BE2C (cell line): ENCODE measurements at places on chromosomes 1 and 21.

GRCh38 chr1:77484334-77484733 lies 198.1 kb downstream of the ZZZ3 start:
- DNase-seq = no peak

DNA sequence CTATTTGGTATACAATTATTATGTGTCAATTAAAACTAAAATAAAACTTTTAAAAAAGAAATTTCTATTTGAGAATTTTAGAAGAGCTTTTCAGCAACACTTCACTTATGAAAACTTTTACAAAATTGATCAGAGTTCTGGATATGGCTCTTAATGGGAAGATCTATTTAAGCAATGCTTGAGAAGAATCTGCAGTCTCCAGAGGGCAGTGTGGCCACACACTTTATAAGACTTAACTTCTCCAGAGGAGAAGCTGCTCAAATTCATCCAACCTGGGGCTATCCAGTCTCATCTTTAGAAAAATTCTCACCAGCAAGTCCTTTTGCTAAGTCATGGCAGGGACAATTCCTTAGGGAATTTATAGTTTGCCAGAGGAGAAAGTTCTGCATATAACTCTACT lies 25.2 kb upstream of the AGO1 start:
- DNase-seq = no peak

DNA sequence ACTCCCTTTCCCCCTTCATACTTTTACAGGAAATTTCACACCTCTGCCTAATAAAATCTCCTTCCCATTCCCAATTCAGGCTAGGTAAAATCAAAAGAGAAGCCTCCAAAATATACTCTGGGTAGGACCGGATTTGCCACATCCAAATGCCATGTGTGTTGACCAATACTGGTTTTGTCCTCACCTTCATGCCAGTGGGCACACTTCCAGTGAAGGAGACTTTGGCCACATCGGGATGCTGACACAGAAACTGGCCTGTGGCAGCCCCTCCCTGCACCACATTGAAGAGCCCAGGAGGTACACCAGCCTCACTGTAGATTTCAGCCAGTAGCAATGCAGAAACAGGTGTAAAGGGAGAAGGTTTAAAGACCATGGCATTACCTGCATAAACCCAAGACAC lies 18.1 kb downstream of the ALDH9A1 start:
- no peak for DNase-seq

DNA sequence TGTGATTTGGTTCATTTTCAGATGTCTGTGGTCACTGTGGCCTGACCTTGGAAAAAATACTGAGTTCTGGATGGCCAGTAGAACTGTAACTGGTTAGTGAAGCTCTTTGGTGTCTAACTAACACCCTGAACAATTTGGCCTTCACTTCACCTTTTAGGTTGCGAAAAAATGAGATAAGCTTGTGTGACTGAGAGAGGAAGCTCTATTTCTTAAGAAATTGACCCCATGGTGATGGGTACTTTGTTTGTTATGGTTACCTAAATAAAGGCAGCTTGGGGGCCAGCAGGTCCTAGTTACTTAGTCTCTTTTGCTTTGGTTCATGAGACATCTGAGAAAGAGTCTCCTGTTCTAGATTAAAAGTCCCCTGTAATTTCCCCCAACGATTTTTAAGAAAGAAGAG lies 181.6 kb downstream of the ZNF326 start:
- DNase-seq = no peak

DNA sequence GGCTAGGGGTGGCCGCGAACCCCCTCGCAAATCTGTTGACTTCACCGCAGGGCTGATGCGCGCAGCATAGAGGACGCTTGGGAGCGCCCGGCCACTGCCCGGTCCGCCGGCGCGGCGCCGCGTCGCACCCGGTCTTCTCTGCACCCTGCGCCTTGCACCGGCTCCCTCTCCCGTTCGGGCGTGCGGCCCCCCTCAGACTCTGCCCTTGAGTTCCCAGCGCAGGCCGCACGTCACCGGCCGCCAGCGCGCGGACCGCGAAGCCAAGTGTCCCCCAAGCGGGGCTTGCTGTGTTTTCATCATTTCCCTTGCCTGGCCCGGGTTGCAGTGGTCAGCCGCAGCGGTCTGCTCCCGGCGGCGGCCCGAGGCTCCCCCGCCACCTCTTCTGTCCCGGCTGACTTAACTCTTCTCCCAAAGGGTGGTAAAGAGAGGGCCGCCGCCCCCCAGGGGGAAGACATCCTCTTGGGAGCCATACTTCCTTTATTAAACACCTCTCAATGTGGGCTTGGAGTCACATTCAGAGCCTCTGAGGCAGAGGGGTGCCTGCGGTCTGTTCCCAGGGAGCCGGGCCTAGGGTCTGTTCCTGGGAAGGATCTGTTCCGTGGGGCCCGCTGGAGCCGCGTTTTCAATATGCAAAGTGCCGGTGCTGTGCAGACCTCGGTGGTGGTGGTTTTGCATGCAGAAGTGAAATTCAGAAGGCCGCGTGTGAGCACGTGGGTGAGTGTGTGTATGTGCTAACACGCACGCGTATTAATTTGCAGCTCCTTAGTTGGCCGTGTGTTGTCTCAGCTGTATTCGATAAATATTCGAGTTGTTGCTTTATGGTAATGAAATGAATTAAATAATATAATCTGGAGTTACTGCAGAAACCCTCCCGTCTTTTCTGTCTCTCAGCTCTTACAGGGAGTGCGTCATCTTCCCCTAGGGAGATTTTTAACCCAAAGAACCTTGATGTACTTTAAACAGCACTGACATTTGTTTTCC lies 17.6 kb downstream of the PBX1 start:
- DNase-seq = no peak

DNA sequence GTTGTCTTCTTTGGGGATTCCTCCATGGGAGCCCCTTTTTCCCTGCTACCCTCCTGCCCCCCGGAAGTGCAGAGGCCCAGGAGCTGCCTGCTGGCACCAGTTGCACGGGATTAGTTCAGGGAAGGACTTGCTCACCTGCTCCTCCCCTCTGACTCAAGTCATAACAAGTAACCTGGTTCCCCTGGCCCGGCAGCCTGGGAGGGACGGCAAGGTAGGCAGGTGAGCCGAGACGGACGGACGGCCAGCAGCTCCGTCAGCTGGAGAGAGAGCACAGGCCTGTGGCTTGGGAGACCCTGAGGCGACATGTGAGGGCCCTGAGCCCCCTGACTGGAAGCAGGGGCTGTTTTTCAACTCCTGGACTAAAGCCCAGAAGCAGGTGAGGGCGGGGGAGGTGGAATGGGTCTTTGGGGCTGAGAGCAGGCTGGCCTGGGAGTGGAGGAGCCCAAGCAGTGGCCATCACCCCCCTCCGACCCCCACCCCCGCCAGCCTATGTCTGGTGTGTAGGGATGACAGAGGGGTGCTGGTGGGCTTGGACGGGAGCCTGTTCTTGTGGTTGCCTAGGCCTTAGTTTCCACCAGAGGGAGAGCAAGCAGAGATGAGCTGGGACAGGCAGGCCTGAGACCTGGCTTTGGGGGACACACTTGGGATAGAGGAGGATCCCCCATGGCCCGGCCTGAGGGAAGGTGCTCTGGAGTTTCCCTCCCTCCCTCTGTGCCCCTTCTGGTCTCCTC lies at the start of gene INAVA:
TSS of gene INAVA (plus strand) at position 189 of the 731 bp plus-strand sequence. CDS start 3,501 bp downstream, outside the sequence.
- no peak for DNase-seq
